CD8-positive, alpha-beta T cell (primary cell): ENCODE measurements at places on chromosomes 7 and 10.

DNA sequence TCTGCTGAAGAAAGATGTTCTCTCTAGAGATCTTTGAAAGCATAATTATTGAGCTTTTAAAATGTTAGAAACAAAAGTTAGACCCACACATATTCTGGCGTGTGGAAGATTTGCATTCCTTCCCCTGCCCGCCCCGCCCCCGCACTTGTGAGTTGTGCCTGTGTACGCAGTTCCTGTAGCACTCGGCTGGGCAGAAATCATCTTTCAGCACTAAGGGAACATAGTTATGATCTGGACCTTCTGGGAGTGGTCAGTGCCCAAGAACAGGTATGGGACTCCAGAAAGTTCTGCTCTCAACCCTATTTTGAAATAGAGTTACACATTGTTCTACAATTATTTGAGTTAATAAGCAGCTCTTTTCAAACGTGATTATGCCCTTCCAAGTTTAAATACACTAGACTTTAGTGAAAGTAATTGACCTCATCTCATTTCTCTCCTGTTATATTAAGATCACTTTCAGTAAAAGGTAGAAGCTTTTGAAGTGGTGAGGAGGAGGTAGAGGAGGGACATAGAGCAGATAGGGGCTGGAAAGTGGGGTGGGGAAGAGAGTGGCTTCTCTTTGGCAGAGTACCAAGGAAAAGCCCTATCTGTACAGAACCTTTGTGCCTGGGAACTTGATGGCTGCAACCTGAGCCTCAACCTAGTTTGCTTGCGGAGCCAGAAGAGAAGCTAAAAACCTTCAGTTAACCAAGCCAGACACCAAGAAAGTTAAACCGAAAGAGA is 5.7 kb downstream of the BLVRA start:
- peak; percentile 7 for DNase-seq

- no peak for DNase-seq
These were observed 12.2 kb downstream of the VSIR start for GRCh38 chr10:71761105-71761511.

DNA sequence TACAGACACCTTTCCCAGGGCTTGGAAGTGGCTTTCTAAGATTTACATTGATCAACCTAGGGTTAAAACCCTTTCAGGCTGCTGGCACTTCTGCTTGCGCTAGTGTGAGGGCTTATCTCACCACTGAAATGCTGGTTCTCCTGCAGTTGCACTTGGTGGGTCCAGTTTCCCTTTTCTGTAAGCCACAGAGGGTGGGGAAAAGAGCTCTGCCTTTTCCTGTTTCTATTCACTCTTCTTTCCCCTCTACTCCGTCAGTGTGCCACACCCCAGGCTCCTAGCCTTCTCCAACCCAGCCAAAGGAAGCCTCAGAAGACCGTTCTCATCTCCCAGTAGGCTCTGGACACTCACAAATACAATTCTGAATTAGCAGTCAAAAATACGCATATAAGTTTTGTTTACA is 19.0 kb upstream of the CAPZA2 start:
- no peak for DNase-seq

DNA sequence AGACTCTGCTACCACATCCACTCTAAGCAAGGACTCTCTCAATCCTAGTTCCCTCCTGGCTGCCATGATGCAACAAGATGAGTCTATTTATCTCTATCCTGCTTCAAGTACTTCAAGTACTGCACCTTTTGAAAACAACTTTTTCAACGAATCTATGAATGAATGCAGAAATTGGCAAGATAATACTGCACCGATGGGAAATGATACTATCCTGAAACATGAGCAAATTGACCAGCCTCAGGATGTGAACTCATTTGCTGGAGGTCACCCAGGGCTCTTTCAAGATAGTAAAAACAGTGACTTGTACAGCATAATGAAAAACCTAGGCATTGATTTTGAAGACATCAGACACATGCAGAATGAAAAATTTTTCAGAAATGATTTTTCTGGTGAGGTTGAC is 40.7 kb downstream of the AHR start:
- no peak for DNase-seq

DNA sequence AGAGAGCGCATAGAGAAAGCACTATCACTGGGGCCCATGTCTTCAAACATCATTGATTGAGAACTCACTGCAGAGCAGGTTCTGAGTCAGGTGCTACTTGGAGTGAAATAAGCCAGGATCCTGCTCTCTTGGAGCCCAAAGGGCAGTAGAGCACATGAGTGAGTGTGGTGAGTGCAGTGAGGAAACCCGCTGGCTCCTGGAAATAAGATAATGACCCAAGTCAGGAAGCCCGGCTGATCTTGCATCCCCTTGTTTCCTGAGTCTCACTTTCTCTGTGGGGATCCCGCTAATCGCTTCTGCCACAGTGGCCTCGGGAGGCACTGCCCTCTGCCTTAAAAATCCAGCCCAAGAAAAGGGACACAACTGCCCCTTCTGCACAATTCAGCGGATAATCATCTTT is 7.1 kb upstream of the FAM107B start:
- DNase-seq: no peak

GRCh38 chr10:12252882-12253546 is 57.0 kb downstream of the CDC123 start:
- DNase-seq: no peak

- no peak for DNase-seq
These were observed 108.7 kb upstream of the DPP6 start for GRCh38 chr7:153943457-153943856.
